NCI-H187 treated with DMSO at 0.1 percent for 48 hours (cell line): ENCODE measurements at places on chromosomes 13 and 19.

- DNase-seq: no peak
These were observed 105.3 kb downstream of the SLC10A2 start for GRCh38 chr13:102960959-102961358.

DNA sequence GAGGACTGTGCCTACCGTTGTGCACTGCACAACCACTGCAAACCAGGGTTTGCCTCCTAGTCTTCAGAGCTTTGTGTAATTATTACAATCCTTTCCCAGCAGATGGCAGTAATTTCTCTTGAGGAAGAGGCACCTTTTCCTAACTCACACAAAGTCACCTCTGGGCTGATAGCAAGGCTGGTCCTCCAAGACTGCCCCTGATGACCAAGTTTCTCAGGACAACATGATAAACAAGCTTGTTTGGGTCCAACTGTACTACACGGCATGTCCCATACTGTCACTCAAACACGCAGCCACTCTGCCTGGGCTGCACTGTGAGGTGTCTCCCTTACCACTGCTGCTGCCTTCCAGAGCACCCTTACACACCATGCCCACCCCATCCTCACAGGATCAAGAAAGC, 39.3 kb downstream of the RFXAP start:
- DNase-seq: peak; percentile 30

DNA sequence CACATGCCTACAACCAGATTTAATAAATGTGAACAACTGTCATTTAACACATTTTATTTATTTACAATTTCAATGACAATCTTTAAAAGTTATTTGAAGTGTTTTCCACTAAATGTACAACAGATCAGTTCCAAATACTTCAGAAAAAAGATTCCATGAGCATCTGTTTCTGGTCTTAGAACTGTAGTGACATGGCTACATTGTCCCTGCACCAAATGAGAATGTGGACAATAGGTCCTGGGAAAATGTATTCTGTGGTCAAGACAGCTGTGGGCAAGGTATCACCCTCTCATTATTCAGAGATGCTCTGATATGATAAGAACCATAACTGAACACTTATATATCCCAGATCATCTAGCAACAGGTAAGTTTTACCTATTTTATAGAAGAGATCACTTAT, 43.7 kb downstream of the ELF1 start:
- no peak for DNase-seq

- DNase-seq: no peak
These were observed 8.2 kb downstream of the IL4I1 start for GRCh38 chr19:49888510-49888824.

GRCh38 chr19:7986321-7987113, 18.9 kb downstream of the ELAVL1 start:
- DNase-seq: no peak

DNA sequence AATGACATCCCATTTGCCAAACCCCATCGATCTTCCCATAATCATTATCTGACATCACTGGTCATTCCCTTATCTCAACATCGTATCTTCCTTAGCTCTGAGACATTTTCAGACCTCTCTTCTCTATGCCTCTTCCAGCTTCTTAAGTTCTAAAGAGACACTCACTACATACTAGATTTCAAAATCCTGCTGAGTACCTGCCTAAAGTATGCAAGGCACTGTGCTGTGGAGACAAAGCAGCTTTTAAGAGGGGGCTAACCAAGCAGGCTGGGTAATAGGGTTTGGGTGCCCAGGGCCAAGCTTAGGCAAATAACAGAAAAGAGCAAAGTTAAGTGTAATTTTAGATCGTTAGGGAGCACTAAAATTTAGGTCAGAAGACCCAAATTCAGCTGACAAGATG, 3.4 kb upstream of the POMP start:
- no peak for DNase-seq

- no peak for DNase-seq
These were observed 173.1 kb downstream of the LACC1 start for GRCh38 chr13:44052780-44053184.

- no peak for DNase-seq
These were observed 24.5 kb downstream of the TMED1 start for GRCh38 chr19:10811391-10812111.

GRCh38 chr13:29464105-29464679, 131.3 kb downstream of the SLC7A1 start:
- DNase-seq: no peak

GRCh38 chr13:30752201-30752797, 17.0 kb downstream of the ALOX5AP start:
- no peak for DNase-seq

DNA sequence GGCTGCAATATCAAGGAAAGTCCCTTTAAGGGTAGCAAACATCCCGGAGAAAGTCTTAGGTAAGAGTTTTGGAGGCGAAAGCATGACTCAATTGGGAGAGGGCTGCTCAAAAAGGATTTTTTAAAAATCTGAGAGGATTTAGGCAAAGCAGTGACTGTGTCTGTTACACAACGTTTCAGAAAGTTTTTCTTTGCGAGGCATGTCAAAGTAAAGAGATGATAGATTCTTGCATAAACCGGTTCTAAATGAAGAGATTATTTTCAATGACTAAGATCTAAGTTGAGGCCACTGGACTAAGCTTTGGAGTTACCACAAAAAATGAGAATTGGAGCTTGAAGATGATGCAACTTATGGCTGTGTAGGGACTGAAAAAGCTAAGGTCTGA, 43.7 kb upstream of the ENOX1 start:
- DNase-seq: no peak

DNA sequence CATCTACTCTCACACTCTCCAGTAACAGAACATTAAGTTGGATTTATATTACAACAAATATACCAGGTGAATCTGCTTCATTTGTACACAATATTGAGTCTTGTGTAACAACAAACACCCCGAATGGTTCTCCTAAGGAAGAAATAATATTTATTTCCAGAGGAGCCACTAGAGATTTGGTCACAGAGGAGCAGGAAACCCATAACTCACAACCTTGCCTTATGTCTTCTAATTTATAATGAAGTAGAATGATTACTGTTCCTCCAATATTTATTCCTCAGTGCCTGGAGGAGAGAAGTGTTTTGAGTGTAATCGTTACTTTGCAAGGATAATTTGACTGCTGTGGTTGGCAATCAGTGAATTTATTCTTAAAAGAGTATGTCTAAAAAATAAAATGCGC, 1243.7 kb upstream of the PCDH20 start:
- no peak for DNase-seq

DNA sequence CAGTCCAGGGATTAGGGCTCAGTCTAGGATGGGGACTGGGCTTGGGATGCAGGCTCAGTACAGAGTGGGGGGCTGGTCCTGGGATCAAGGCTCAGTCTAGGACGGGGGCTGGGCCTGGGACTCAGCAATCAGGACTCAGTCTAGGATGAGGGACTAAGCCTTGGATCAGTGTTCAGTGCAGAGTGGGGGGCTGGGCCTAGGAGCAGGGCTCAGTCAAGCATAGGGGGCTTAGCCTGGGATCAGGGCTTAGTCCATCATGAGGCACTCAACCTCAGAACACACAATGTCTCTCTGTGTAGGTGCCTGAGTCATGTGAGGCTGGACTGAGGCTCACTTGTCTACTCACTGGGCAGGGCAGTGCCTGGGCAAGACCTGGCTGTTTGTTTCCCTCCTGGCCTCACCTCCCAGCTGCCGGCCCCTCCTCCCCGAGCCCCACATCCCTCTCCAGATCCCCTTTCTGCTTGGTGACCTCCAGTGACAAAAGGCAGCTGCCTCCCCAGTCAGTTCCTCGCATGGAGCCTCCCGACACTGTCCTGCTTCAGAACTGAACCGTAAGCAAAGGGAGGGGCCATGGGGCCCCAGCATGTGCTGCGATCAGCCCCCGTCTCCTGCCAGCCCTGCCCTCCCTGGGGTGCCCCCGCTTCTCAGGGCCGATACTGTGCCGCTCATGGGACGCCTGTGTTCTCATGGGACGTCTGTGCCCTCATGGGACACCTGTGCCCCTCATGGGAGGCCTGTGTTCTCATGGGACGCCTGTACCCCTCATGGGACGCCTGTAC, 6.5 kb upstream of the S1PR4 start:
- DNase-seq: no peak

- no peak for DNase-seq
These were observed 581 bp downstream of the RCBTB1 start for GRCh38 chr13:49584771-49585182.

DNA sequence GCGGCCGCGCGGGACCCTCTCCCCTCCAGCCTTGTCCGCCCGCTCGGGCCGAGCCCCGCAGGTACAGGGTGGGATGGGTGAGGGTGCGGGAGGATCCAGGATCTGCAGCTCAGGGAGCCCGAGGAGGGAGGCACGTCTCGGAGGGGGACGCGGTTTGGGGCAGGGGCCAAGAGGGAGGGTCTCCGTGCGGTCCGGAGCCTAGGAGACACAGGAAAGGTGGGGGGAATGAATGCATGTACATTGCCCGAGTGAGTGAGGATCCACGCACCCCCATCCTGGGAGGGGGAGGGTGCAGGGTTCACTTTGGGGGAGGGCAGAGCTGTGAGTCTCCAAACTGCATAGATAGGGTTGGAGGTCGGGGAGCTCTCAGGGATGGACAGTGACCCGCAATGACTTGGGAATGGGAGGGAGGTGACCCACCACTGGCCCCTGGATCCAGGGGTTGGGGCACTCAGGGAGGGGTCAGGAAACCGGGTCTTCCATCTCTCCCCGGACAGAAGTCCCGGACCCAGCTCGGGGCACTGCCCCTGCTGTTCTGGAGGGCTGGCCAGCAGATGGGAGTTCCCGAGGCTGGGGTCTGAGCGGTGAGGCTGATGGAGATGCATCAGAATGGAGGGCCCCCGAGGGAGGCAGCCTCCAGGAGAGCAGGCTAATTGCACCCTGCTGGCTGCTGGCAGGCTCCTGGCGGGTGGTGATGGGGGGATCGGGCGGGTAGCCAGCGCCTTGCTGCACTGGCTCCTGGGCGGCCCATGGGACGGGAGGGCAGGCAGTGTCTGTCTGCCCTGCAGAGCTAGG, 547 bp downstream of the KCNN1 start:
- no peak for DNase-seq

- DNase-seq: no peak
These were observed 1235.3 kb downstream of the OLFM4 start for GRCh38 chr13:54263868-54264267.

DNA sequence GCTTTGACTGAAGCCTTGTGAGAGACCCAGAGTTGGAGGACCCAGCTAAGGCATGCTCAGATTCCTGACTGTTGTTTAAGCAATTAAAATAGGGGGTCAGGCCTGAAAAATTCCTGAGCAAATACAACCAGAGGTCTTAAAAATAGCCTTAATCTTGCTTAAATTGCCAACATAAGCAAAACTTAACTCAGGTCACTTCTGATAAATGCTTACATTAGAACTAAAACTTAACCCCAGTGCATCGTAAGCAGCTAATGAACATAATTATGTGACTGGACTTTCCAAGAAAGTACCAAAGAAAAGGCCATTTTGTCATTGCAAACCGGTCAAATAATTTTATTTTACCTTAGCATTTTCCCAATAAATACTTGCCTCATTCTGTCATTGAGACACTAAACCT, 294.5 kb downstream of the ENOX1 start:
- no peak for DNase-seq

- no peak for DNase-seq
These were observed 63.5 kb downstream of the TSHZ3 start for GRCh38 chr19:31285744-31286143.

DNA sequence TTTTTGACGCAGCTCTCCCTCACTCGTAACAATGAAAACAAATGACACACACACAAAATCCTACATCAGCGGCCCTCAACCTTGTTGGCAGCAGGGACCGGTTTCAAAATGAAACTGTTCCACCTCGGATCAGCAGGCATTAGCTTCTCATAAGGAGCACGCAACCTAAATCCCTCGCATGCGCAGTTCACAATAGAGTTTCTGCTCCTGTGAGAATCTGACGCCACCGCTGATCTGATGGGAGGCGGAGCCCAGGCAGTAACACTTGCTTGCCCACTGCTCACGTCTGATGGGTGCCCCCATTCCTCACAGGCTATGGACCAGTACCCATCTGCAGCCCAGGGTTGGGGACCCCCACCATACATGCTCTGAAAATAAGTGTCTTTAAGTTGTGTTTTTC, 43.4 kb downstream of the DHRS12 start:
- DNase-seq: peak; percentile 49

DNA sequence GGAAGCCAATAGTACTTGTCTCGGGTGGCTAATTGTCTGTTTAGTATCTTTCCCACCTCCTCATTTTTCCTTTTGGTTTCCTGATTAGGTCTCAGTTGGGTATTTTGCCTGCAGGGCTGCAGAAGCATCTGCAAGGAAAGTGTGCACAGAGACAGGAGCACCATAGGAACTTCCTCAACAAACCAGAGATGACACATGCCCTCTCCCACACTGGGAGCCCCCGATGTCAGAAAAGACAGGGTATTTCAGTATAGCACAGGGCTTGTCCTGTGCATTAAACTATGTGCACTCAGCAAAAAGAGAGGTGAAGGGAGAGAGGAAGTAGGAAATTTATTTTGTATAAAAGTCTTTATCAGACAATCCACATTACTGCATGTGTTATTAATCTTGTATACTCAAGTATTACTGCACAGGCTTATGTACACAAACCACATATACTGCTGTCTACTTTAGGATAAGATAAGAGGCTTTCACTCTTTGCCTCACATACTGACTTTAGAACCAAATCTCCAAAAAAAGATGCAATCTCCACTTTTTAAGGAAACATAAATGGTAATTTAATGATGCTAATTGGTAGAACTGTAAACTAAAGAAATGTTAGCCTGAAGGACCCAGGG, 501.0 kb downstream of the FOXO1 start:
- DNase-seq: no peak

- DNase-seq: no peak
These were observed 14.9 kb upstream of the FEM1A start for GRCh38 chr19:4776436-4777211.

DNA sequence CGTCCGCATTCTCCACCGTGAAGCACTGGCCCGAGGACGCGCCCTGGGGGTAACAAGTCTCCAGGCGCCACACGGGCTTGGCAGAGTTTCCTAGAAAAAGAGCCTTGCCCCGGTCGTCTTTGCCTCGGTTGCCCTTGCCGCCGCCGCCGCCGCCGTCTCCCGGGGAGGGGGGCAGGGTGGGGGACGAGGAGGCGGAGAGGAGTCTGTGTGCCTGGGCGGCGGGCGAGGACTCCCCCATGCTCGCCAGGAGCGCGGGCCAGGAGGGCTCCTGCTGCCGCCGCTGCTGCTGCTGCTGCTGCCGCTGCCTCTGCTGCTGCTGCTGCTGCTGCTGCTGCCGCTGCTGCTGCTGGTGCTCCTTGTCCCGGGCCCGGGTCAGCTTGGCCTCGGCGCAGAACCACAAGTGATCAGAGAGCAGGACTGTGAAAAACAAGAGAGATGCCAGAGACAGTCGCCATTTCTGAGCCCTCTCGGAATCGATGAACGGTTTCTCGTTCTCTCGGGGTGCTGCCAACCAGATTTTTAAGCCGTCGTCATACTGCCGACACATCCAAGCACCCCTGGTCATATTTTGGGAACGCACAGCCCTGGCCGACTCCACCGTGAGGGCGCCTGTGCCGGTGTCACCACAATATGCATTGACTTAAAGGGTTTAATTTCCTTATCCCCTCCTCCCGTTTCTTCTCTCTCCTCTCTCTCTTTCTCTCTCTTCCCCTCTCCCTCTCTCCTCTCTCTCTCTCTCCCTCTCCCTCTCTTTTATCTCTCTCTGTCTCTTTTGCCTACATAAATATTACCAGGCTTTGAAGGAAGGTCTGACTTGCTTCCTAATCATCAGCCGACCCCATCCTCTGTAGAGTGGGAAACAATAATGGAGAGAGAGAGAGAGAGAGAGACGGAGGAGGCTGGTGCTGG, 349.1 kb downstream of the LIG4 start:
- no peak for DNase-seq
